Right cardiac atrium (tissue), 5 donors: ENCODE measurements at places on chromosomes 12 and 14.

DNA sequence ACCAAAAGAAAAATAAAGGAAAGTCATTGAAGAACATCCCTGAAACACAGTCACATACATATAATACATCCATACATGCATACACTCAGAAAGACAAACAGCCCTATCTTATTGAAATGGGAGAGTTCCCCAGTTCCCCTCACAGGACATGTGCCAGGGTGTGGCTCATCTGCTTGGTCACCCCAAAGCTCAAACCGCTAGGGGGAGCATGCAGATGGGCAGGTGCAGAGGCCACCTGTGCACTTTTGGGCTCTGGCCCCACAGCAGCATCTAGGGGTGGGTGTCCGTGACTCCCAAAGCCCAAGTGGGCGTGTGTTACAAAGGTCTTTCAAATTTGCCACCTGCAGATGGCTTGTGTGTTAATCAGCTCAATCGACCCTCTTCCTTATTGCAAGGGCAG is 75.2 kb downstream of the CMAS start:
- no peak for DNase-seq

DNA sequence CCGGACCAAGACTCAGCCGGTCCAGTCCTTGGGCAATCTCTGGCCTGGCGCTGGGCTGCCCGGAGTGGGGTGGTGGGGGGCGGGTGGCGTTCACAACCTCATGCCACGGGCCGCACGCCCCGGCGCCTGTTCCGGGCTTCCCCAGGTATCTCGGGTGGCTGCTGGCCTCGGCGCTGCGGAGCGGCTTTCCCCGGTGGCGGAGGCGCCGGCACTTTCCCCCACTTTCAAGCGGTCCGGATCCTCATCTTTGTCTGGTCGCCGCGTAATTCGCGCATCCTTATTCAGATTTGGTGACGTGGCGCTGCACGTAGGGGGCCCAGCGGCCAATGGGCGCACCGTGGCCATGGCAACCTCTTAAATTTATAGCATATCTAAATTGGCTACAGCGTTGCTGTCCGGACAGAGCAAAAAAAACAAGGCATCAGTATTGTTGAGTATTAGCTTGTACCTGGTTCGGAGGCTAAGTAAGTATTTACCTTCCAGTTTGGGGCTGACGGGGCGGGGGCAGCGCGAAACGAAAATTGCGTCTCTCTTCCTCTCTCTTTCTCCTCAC is at the start of gene LHX5:
Gene LHX5, minus strand, starts transcription at position 253 of the 553 bp plus-strand sequence. CDS start 373 bp downstream, outside the sequence.
- peak; percentile 42 for DNase-seq

DNA sequence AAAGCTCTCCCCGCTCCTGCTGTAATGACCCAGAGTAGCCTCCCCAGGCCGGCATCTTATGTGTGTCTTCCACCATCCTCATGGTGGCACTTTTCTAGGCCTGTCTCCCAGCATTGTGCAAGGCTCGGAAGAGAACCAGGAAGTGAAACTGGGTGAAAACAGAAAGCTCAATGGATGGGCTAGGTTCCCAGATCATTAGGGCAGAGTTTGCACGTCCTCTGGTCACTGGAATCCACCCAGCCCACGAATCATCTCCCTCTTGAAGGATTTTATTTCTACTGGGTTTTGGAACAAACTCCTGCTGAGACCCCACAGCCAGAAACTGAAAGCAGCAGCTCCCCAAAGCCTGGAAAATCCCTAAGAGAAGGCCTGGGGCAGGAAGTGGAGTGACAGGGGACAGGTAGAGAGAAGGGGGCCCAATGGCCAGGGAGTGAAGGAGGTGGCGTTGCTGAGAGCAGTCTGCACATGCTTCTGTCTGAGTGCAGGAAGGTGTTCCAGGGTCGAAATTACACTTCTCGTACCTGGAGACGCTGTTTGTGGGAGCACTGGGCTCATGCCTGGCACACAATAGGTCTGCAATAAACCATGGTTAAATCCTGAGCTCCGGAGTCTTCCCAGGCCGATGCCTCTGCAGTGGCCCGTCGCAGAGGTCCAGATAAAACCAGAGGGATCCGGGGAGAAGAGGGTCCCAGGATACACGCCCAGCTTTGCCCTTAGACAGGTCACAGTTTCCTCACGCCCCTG is 15.6 kb downstream of the ACVRL1 start:
- peak; percentile 72 for DNase-seq

DNA sequence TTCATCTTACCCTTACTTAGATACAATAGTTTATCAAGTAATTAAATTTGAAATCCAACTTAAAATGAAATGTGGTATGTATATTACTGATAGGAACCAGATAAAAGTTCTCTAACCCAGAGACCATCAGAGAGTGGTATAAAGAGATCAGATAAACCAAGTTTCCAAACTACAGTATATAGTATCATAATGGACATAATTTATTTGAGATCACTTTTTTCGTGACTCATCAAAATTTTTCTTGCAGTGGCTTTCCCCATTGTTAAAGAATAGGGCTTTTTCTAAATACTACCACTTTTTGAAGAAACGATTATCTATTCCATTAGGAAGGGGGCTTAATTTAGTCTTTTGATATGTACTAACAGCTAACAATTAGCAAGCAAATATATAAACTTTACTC is 15.2 kb upstream of the HSPA2 start:
- no peak for DNase-seq

DNA sequence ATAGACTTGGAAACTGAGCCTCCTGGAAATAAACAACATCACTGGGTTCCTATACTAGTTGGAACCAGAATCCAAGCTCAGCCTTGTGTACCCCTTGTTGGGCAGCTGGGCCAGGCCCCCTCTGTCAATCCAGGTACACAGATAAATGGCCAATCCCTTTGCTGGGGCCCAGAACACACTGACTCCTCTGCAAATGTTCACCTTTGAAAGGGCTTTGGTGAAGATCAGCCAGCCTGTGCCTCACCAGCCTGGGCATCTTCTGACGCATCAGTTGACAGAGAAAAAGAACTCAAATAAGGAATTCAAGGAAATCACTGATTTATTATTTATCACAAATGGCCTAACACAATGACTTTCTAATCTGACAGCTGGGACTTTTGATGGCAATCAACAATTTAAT is 1090.2 kb downstream of the BCL11B start:
- DNase-seq, result no peak

GRCh38 chr14:68969278-68970033 is 9.6 kb downstream of the ACTN1 start:
- DNase-seq, result peak; percentile 87

GRCh38 chr14:95185033-95185766 is 27.9 kb upstream of the DICER1 start:
- DNase-seq, result peak; percentile 74

GRCh38 chr12:14387219-14387871 is 21.9 kb downstream of the ATF7IP start:
- DNase-seq, result no peak

DNA sequence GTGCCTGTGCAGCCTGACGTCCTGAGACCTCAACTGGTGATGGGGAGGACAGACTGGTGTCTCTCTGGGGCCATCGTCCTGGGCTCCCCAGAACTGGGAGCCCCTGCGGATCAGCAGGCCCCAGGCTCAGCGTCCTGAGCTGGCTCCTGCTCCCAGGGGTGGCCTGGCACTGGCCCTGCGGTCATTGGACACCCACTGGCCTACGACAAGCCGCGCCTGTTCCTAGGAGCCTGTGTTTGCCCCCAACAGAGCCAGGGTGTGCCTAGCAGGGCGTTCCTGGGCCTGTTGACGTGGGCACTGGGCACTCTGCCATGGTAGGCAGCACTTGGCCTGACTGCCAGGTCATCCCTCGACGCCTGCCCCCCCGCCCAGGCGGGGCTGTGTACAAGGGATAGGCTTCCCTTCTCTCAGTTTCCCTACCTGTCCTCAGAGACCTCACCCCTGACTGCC is 8.4 kb downstream of the ADSS1 start:
- peak; percentile 82 for DNase-seq

DNA sequence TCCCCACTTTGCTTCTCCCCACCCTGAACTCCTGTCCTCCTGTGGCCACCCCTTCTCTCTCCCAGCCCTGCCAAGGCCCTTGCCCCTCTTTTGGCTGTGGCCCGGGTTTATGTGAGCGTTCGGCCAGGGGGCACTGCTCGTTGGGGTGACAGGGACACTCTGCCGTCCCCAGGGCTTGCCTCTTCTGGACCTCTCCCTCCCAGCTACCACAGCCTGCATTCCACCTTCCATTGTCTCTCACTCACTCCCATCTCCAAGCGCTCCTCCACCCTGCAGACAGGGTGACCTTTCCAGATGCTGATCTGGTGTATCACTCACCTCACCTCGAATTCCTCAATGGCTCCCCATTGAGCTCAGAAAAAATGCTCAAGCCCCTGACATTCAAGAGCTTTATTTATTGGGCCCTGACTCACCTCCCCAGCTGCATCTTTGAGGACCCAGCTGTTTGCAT is 1.4 kb downstream of the SERPINA9 start:
- no peak for DNase-seq

- DNase-seq, result no peak
These were observed 115.2 kb downstream of the PRICKLE1 start for GRCh38 chr12:42474391-42474790.

DNA sequence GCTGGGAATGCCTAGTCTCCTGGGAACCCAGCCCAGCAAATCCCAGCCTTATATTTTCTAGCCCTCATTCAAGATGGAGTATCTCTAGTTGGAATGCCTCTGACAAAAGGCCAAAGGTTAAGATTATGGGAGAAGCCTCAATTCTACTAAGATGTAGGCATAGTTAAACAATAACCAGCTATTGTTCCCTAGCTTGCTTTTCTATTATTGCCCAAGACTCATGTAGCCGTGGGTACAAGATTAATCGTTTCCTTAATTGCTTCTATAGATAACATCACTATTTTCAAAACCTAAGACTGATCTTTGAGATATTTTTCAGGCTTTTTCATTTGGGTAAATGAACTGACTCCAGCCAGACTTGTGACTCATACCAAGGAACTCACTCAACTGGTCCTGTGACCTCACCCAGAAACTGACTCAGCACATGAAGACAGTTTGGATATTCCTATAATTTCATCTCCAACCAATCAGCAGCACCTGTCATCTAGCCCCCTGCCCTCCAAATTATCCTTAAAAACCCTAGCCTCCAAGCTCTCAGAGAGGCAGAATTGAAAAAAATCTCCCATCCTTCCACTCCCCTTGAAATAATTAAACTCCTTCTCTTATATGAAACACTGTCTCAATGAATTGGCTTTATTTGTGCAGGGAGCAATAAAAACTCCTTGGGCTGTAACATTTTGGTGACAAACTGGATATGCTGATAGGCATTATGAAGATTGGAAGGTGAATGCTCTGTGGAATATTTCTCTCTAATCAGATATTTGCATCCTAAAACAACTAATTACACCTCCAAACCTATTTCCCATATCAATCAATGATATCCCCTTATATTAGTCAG is 589.0 kb downstream of the C12orf50 start:
- no peak for DNase-seq

GRCh38 chr12:92634730-92635129 is 68.1 kb upstream of the PLEKHG7 start:
- DNase-seq, result no peak

DNA sequence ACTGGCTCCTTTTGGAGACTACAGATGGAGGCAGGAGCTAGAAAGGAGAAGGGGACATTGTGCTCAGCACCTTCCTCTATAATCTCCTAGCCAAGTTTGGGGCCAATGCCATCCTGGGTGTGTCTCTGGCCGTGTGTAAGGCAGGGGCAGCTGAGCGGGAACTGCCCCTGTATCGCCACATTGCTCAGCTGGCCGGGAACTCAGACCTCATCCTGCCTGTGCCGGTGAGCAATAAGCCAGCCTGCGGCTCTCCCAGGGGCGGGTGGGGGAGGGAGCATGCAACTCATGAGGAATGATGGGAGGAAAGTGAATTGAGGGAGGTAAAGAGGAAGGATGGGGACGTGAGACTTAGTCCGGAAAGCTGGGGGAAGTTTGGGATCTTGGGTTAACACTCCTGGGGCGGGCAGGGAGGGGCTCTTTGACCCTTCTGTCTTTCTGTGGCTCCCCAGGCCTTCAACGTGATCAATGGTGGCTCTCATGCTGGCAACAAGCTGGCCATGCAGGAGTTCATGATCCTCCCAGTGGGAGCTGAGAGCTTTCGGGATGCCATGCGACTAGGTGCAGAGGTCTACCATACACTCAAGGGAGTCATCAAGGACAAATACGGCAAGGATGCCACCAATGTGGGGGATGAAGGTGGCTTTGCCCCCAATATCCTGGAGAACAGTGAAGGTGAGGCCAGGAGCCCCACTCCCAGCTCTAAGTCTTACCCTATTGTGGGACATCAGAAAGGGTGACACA is 3.3 kb downstream of the ENO2 start:
- DNase-seq, result no peak

GRCh38 chr12:32895688-32896431 is 717 bp downstream of the PKP2 start:
- no peak for DNase-seq
